Astrocyte (in vitro differentiated cells and primary cell): ENCODE measurements at places on chromosomes 3 and 15. TPM values are rescaled to one million over a fixed set of nuclear protein-coding genes. Genes with fewer than 3 reads are reported as not detected.
A peak's percentile ranks its signal among the peaks of the same experiment; 100 is the strongest.

The ZNF80 gene
- not detected in 2 replicates for total RNA-seq

The MNS1 gene
- 0.86 and 1.6 TPM in 2 replicates for total RNA-seq

The ADGRG7 gene
- not detected in 2 replicates for total RNA-seq

The SLCO2A1 gene
- total RNA-seq, result 2.1 and 2.2 TPM in 2 replicates

The PLA2G4F gene
- 0.30 TPM in 1 of 2 replicates, not detected in the other for total RNA-seq

The FAM174B gene
- total RNA-seq, result 10.2 and 11.2 TPM in 2 replicates

The RHOV gene
- 0.43 and 0.61 TPM in 2 replicates for total RNA-seq

The FOXL2NB gene
- total RNA-seq, result 3.9 and 5.2 TPM in 2 replicates

The ABHD17C gene
- total RNA-seq, result 9.5 and 10.2 TPM in 2 replicates

The ZNF662 gene
- total RNA-seq, result 0.23 and 0.53 TPM in 2 replicates

The KCNAB1 gene
- 0.30 and 0.72 TPM in 2 replicates for total RNA-seq

The ZNF501 gene
- 1.2 and 2.2 TPM in 2 replicates for total RNA-seq

The SLC27A2 gene
- total RNA-seq, result 0.82 TPM in 1 of 2 replicates, not detected in the other

DNA sequence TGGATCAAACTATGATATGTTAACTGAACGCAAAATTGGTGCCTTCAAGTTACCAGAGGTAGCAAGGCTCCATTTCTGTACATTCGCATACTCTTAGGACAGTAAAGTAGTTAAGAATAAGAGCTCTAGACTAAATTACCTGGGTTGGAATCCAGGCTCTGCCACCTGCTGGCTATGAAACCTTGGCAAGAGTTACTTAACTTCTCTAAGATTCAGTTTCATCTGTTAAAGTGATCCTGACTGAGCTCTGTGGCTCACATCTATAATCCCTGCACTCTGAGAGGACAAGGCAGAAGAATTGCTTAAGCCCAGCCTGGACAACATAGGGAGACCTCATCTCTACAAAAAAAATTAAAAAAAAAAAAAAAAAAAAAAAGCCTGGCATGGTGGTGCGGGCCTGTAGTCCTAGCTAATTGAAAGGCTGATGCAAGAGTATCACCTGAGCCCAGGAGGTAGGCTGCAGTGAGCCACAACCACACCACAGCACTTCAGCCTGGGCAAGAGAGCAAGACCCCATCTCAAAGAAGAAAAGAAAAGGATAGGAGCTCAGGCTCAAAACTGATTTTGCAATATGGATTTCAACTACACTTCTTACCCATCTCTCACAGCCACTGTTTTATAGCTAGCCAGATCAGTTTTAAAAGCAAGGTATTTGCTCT is 21.3 kb downstream of the GSK3B start:
- no peak overlapping the region for H3K4me3 ChIP-seq
- H3K4me1 ChIP-seq, result no peaks in the 10 kb centered on the region
- DNase-seq, result no peak

DNA sequence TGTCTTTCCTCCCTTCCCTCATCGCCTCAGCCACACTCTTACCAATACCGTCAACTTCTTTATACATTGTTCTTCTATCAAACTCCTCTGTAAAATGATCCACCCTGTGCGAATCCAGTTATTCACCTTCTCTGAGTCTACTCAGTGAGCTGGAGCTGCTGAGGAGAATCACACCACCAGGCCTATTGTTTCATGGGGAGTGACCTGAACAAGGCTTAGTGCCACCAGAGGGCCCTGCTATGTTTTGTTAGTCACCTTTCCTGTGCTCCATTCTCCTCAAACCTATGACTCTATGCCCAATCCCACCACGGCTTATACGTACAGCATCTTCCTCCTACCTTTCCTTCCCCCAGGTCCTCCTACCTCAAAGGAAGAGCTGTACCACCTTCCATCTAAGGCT is 50.4 kb upstream of the MED12L start:
- no peak overlapping the region for H3K4me3 ChIP-seq
- no peaks in the 10 kb centered on the region for H3K27me3 ChIP-seq
- no peaks in the 10 kb centered on the region for H3K36me3 ChIP-seq
- peaks cover 8% of the 10 kb centered on the region for H3K4me1 ChIP-seq
- no peak overlapping the region for H3K27ac ChIP-seq
- DNase-seq, result no peak

DNA sequence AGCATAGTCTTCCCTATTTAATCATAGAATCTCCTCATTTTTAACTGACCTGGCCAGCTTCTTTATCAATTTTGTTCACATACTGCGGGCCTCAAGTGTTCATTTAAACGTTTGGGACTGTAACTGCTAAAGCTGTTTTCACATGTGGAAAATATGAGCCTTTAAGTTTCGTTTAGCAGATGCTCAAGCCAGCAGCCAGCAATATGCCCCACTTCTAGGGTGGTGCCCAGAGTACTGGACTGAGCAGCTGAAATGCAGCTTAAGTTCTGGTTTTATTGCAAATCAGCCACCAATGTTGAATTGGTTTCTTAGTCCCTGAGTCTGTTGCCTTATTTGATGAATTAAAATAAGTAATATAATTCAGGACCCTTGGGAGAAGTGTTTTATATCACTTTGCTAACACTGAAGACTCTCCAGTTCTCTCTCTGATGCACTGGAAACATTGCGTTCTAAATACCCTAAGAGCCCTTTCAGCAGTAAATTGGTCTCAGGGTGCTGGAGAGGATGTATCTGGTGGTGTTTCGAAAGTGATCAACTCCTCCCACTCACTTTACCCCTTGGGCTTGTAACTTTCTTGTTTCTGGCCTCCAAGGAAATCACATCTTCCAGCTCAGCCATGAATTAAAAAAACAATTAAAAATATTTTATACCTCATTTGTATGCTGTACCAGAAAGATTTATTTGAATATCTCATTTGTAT is 61.7 kb downstream of the B3GALNT1 start:
- H3K27ac ChIP-seq, result no peak overlapping the region
- no peaks in the 10 kb centered on the region for H3K36me3 ChIP-seq
- no peaks in the 10 kb centered on the region for H3K27me3 ChIP-seq
- no peak for DNase-seq
- peaks cover 10% of the 10 kb centered on the region for H3K4me1 ChIP-seq
- no peak overlapping the region for H3K4me3 ChIP-seq

DNA sequence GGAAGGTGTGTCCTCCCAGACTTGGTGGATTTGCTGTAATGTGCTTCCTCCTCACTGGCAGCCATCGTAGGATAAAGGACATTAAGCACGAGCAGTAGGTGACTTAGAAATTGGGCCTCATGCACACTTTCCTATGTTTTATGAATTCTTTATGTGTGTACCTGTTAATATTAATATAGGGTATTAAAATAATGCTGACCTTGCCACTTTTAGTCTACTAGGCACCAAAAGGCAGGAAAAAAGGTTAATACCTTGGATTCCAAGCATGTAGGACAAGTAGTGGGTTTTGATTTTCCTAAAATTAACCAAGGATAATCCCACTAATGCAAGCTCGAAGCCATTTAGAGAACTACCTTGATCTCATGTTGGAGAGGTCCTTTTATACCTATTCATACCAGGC is 55.9 kb downstream of the ADAMTSL3 start:
- H3K4me1 ChIP-seq, result peaks cover 3% of the 10 kb centered on the region
- no peak for DNase-seq
- no peaks in the 10 kb centered on the region for H3K27me3 ChIP-seq
- H3K36me3 ChIP-seq, result no peaks in the 10 kb centered on the region

DNA sequence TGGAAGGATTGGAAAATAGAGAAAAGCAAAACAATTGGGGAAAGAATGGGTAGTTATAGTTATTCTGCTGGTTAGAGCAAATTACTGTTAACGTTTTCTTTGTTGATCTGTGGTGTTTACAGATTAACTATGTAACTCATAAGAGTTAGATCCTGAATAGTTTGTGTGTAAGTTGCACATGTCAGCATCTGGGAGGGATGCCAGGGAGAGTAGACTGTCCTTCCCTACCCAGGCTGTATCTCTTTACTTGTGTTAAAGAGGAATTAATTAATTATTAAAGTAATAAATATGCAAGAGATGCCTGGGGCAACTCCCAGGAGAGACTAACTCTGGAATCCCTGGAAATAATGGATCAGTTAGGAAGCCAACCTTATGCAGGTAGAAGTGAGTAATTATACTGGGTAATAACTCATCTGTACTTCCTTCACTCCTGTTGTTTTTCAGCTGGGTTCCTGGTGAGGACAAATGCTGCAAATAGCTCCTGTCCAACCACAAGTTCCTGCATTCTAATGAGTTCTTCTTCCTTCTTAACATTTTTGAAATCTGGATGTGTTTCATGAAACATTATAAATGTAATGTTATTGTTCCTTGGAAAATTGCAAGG is 18.9 kb downstream of the GHRL start:
- no peak overlapping the region for H3K4me3 ChIP-seq
- no peaks in the 10 kb centered on the region for H3K27me3 ChIP-seq
- H3K27ac ChIP-seq, result no peak overlapping the region
- H3K4me1 ChIP-seq, result peaks cover 4% of the 10 kb centered on the region
- peaks cover 17% of the 10 kb centered on the region for H3K36me3 ChIP-seq

DNA sequence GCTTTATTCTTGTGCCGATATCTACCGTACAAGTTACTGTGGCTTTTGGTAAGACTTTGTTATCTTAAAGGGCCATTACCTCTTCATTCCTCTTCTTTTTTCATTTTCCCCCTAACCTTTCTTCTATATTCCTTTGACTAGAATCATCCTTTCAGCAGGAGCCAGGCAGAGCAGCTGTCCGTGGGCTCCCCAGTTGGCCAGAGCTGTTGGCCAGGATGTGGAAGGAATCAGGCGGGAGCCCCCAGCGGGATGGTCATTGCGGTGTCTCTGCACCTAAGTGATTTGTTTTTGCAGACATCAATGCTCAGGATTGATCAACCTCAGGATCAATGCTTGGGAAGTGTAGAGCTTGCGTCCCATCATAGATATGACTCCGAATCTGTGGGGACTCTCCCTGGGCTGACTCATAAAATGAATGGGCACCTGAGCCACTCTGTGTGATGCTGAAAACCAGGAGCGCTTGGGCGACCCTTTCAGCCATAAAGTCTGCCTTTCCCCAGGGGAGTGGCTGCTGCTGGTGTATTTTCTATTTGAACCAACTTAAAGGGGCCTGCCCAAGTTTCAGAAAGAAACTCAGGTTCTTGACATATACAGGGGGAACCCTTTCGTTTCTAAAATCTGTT is 21.7 kb downstream of the APBA2 start:
- no peak overlapping the region for H3K4me3 ChIP-seq
- H3K27ac ChIP-seq, result no peak overlapping the region
- H3K4me1 ChIP-seq, result no peaks in the 10 kb centered on the region
- no peaks in the 10 kb centered on the region for H3K27me3 ChIP-seq
- no peak for DNase-seq

- H3K4me3 ChIP-seq, result no peak overlapping the region
- peaks cover 31% of the 10 kb centered on the region for H3K4me1 ChIP-seq
- H3K27ac ChIP-seq, result peak overlapping the region; percentile 87
Observed at GRCh38 chr3:169112153-169112892, 551.2 kb downstream of the MECOM start.

GRCh38 chr15:33506781-33507296 is 196.1 kb downstream of the RYR3 start:
- no peak overlapping the region for H3K27ac ChIP-seq
- no peaks in the 10 kb centered on the region for H3K36me3 ChIP-seq
- H3K4me3 ChIP-seq, result no peak overlapping the region
- no peak for DNase-seq
- H3K4me1 ChIP-seq, result no peaks in the 10 kb centered on the region

- no peaks in the 10 kb centered on the region for H3K36me3 ChIP-seq
- no peak overlapping the region for H3K4me3 ChIP-seq
- peaks cover 5% of the 10 kb centered on the region for H3K4me1 ChIP-seq
- H3K27ac ChIP-seq, result no peak overlapping the region
- peaks cover 10% of the 10 kb centered on the region for H3K27me3 ChIP-seq
- no peak for DNase-seq
Observed at GRCh38 chr15:41882689-41883483, 11.0 kb downstream of the SPTBN5 start.

DNA sequence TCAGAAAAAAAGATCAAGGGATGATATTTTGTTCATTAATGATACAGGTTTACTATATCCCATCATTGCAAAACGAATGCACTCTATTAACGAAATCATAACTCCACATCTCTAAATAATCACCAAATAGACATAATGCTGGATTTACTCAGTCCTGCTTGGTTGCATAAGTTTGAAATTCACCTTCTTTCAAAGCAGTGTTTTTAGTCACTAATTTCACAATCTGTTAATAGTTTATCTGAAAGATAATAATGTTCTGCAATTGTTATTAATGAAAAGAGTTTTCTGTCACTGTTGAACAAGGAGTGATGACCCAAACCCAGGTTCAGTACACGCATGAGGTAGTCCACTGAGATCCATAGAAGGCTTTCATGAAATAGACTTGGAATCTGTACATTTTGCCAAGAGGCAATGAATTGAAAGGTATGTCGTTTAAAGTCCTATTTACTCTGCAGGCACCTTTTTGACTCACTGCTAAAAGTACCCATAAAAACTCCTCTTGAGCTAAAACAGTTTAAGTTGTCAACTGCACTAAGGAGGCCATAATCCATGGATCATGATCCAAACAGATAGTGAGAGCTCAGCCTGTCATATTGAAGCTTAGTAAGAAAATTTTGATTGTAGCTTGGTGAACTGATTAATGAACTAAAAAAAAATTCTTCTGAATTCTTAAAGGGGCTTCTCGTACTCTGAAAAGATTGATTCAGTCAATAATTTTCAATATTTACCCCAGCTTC is 75.6 kb upstream of the MBNL1 start:
- no peaks in the 10 kb centered on the region for H3K4me1 ChIP-seq
- no peak overlapping the region for H3K4me3 ChIP-seq
- no peaks in the 10 kb centered on the region for H3K36me3 ChIP-seq
- no peak overlapping the region for H3K27ac ChIP-seq
- DNase-seq, result no peak
- H3K27me3 ChIP-seq, result no peaks in the 10 kb centered on the region

GRCh38 chr3:111712294-111713167 is 117.4 kb upstream of the ZBED2 start:
- no peaks in the 10 kb centered on the region for H3K27me3 ChIP-seq
- DNase-seq, result peak; percentile 51
- no peak overlapping the region for H3K27ac ChIP-seq
- peaks cover 9% of the 10 kb centered on the region for H3K4me1 ChIP-seq
- H3K4me3 ChIP-seq, result no peak overlapping the region
- H3K36me3 ChIP-seq, result no peaks in the 10 kb centered on the region

DNA sequence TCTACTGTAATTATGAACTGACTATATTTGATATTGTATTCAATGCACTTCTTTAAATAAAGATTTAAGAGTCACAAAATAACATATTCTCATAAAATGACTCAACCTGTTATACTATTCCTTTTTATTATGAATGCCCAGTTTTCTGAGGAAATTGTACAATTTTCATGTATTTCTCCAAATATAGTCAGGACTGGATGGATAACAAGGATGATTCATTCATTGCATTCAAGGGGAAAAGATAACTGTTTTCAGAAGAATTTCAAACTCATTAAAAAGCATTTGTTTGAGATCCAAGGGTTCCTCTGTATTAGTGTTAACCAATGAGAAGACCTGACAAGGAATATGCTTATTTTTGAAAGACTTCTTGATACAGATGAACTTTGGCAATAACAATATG is 163.7 kb downstream of the MEIS2 start:
- H3K27ac ChIP-seq, result no peak overlapping the region
- peak; percentile 56 for DNase-seq
- no peak overlapping the region for H3K4me3 ChIP-seq
- no peaks in the 10 kb centered on the region for H3K27me3 ChIP-seq

GRCh38 chr3:32892625-32893598 is 58.5 kb upstream of the CCR4 start:
- no peaks in the 10 kb centered on the region for H3K4me1 ChIP-seq
- no peak for DNase-seq
- no peak overlapping the region for H3K27ac ChIP-seq
